ENCODE measurements at places on chromosomes 4 and X.
A peak's percentile ranks its signal among the peaks of the same experiment; 100 is the strongest.

DNA sequence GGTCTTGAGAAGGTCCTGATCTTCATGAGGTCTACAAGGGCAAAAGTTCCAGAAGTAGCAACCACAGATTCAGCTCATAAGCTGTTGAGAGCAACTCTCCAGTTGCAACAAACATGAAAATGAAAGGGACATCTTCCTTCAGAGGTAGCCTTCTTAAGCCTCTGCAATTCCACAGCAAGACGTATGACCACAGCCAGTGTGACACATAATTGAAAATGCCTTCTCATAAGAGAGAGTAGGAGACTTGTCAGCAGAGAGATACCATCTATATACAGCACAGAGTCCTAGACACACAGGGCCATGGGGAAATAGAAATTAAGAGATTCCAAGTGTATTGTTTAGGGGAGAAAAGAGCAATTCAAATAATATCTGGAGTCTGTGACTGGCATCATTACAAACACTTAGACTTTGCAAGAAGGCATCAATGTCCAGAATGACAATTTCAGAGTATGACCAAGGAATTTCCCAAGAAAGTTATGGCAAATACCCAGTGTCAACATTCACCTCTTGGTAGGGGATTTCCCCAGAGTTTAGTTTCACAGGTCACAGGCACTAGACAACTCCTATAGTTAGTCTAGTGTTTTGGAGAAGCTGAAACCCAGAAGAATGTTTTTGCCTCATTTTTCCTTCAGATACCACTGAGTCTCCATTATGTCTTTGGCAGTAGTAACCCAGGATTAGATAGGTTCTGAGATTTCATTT is 340.3 kb downstream of the ZNF674 start:
- DNase-seq: no peak

DNA sequence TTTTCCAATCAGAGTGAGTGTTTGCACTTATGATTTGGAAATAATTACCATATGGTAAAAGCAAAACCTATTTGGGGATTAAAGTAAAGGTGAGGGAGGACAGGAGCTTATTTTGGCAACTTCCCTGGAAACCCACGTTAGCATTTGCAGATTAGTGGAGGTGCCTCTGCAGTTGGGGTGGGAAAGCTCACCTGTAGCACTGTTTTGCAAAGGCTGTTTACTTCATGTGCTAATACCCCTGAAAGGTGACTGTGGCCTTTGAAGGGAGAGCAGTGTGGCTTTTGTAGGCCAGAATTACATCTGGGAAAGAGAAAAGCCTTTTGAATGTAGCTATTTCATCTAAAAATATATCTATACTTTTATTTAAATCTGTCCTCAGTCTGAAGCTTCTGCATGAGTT is 9.4 kb downstream of the SUPT20HL1 start:
- no peak for DNase-seq

DNA sequence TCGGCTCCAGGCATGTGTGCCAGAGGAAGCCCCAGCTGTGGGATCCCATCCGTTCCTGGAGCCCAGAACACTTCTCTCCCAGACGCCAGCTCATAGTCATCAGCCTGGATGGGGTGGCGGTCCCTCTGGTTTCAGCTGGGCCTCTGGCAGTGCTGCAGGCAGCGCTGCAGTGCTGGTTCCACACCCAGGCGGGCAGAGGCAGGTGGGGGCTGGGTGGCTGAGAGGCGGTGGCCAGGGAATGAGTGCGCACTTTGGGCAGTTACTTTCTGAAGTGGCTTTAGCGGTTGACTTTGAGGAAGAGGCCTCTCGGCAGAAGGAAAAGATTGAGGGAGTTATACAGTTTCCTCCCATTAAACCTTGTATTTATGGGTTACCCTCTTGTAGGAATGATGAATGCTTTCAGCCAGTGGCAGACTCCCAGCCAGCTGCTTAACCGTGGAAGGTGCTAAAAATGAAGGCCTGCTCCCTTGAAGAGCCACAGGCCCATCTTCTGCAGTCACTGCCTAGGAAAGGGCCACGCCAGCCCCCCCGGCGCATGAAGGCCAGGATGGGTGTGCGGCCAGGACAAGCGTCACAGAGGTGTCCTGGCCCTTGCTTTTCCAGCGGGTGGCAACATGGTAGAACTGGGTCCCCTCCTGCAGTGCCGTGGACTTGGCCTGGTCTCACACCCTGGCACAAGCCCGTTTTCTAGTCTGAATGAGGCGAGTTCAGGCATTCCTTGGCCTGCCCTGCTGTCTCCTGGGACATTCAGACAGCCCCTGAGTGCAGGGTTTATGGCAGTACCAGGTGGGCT is 9.9 kb downstream of the TADA2B start:
- DNase-seq: no peak

DNA sequence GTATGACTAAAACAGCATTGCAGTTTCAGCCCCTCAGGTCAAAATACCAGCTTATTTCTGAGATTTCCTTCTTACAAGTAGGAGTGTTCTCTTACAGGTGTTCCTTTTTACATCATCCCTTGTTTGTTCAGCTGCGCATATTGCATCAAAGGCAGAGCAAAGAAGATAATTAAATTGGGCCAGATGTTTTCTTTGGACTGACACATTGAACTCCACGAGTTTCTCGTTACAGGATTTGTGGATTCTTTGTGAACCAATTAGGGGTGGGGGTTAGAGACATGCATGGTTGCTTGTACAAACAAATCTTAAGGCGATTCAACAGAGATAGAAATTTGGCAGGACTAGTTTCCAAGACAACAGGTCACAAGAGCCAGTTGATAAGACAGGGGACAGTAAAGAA is 95.7 kb downstream of the SPANXN4 start:
- no peak for DNase-seq

GRCh38 chr4:99986792-99987191 is 36.7 kb upstream of the H2AZ1 start:
- DNase-seq: no peak

DNA sequence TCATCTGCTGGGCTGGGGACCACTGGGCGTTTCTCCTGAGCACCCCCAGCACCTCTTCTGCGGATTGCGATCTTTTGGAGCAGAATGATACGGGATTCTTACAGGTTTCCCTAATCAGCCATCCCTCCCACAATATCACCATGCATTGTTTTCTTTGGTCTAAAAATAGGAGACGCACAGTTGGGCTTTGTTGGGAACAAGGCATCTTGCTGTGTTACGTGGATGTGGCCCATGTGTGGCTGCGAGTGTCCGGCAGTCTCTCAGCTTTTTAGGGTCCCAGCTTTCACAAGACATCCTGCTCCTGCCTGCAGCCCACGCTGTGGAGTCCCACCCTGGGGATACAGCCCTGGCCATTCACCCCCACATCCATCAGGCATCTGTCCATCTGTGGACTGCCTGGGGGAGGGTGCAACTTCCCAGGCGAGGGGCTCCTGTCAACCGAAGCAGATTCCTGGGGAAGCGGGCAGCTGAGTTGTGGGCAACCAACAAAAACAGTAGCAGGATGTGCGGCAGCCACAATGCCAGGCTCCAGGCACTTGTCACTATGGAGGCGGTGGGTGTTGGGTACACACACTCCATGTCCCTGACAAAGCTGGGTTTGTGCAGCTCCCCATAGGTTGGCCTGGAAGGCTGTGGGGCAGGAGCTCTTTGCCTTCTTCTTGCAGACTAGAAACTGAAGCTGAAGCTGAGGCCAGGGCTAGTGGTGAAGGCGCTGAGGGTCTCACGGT is 185.5 kb upstream of the PSAPL1 start:
- no peak for DNase-seq

- no peak for DNase-seq
Observed at GRCh38 chr4:71558248-71558647, 219.4 kb downstream of the SLC4A4 start.

DNA sequence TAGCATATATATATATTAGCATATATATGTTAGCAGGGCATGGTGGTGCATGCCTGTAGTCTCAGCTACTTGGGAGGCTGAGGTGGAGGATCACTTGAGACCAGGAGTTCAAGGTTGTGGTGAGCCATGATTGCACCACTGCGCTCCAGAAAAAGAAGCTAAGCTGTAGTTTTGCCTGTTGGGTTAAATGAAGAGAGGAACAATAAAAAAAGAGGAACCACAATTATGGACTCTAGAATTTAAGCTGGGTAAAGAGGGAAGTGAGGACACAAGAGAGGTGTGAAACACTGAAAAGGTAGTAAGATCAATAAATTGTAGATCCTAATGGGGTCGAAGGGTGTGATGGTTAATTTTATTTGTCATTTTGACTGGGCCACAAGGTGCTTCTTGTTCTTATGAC is 40.5 kb upstream of the HSD17B10 start:
- DNase-seq: no peak

DNA sequence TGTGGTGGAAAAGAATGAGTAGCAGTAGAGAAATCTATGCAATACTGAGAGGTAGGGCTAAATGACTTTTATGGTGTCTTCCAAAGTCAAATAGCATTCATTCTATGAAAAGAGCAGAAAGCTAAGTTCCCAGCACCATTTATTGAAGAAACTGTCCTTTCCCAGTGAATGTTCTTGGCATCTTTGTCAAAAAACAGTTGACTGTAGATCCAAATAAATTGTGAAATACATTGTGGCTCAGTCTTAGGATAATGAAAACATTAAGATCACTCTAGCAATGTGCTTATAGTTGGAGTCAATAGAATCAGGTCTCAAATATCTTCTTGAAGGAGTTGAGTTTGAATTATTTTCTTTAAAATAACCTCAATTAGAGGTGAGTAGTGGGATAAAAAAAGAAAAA is 19.4 kb downstream of the AREG start:
- DNase-seq: no peak

GRCh38 chr4:158826882-158827281 is 58.1 kb downstream of the FNIP2 start:
- no peak for DNase-seq

DNA sequence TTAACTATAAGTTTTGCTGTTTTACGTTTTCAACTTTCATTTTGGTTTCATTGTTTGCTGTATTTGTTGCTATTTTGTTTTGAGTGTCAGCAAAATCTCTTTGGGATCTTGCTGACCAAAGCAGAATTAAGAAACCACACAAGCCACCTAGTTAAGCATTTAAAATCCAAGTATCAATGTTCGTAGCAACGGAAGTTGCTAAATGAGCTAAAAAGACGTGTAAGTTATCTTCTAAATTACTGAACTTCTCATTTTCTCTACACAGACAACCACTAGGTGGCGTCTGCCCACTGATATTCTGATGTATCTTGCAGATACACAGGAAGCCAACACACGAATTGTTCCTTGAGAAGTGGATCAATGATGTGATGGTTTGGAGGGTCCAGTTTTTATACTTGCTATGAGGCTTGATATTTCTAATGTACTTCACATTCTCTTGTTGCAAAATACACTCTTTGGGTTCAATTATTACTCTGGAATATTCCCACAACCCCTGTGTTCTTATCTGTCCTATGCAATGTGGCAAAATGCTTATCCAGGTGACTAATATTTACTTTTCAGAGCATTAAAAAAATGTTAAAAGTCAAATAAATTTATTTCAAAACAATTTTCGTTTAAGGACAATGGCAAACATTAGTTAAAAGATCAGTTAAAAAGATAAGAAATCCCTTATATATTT is 250.5 kb downstream of the TECRL start:
- peak; percentile 7 for DNase-seq

- no peak for DNase-seq
Observed at GRCh38 chrX:41137589-41137988, 52.3 kb downstream of the USP9X start.

GRCh38 chr4:78446619-78447018 is 105.0 kb upstream of the ANXA3 start:
- no peak for DNase-seq

- no peak for DNase-seq
Observed at GRCh38 chr4:119657111-119657611, 28.6 kb upstream of the PDE5A start.

GRCh38 chrX:11196476-11196875 is 85.3 kb downstream of the HCCS start:
- no peak for DNase-seq

DNA sequence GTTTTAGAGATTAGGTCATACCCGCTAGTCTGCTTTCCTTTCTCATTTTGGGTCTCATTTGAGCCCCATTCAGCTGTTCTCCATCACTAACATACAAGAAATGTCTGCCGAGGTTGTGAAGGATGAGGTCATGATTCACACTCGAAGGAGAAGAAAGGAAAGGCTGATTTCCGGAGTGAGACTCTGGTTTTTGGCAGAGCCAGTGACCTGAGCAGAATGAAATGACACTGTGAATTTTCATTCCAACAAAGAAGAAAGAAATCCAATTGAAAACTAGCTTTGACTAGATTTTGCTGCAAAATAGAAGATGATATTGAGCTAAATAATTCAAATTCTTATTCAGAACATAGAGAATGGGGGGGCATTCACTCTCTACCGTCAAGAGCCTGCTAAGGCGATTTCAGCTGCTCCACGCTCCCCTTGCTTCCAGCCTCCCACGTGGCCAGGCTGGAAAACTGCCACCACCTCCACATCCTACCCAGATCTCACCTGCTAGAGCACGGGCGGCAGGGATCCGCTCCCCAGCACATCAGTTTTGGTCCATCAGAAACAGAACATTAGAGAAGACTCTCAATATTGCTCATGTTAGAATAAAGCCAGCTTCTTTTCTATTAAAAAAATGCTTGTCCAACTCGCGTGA is 39.0 kb downstream of the F11 start:
- DNase-seq: no peak

GRCh38 chr4:2183394-2183793 is 58.5 kb downstream of the HAUS3 start:
- no peak for DNase-seq

- DNase-seq: no peak
Observed at GRCh38 chr4:147933316-147933715, 201.4 kb downstream of the ARHGAP10 start.

DNA sequence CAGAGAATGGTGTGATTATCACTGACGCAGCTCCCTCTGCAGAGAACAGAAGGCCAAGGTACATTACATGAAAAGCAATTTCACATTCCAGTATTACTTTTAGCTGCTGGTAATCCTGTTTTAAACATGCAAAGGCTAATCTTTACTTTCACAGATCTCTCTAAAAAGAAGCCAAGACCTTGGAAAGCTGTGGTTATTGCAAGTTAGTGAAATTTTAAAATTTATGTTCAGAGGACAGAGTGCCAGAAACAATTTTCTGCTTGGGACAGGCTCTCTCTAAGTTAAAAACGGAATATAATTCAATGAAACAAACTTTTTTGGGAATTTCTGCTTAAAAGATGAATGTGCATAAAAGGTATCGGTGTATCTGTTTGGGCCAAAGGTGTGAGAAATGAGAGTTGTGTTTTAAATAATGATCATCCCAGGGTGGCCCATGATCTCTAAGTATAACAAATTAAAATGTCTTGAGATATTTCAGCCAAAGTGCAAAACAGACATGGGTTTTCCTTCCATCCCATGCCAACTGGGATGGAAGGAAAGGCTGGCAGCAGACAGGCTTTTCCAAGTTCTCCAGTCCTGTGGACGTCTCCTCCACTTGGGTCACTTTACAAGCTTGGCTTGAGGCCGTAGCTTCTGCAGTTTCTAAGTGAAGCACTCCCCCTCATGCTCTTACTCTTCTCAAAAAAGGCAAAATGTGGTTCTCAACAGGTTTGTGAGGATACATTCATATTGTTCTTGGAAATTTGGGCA is 118.0 kb downstream of the DRD5 start:
- no peak for DNase-seq

GRCh38 chr4:54439831-54440243 is 210.7 kb downstream of the PDGFRA start:
- DNase-seq: no peak
